ENCODE measurements at places on chromosomes 11 and 22.

DNA sequence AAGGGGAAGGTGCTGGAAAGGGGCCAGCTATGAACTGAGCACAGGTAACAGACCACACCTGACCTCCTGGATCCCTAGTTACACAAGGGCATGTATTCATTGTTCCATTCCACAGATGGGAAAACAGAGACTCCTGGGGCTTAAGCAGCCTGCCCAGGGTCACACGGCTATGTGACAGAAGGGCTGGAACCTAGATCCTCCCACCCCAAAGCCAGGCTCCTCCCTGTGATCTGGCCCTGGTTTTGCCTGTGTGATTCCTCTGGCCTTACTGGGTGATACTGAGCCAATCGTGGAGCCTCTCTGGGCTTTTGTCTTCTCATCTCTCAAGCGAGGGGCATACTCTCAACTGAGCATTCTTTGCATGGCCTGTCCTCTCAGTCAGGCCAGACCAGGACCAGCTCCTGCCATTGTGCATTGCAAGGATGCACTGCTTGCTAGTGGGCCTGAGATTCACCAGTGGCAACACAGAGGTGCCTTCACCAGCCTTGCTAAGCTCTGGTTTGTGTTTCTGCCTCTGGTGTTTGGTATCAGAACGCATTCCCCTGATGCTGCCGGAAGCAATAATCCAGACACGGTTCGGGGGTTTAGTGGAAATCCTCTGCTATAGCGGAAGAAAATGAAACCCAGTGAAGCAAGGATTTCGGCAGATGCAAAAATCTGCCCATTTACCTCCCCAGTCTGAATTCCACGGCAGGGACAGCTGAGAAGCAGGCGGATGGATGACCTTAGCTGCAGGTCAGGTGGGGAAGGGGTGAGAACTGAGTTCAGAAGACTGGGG is 226.6 kb downstream of the ST3GAL4 start:
- DNase-seq, result no peak

GRCh38 chr11:134994431-134994830 is 582.4 kb upstream of the B3GAT1 start:
- DNase-seq, result no peak

- no peak for DNase-seq
Observed at GRCh38 chr11:79066456-79067351, 374.1 kb downstream of the TENM4 start.

GRCh38 chr11:94635072-94635471 is 67.9 kb downstream of the PIWIL4 start:
- DNase-seq, result no peak

- no peak for DNase-seq
Observed at GRCh38 chr11:124454552-124454951, 9.1 kb upstream of the OR8B8 start.

- DNase-seq, result no peak
Observed at GRCh38 chr11:64526795-64527194, 64.2 kb upstream of the SLC22A12 start.

DNA sequence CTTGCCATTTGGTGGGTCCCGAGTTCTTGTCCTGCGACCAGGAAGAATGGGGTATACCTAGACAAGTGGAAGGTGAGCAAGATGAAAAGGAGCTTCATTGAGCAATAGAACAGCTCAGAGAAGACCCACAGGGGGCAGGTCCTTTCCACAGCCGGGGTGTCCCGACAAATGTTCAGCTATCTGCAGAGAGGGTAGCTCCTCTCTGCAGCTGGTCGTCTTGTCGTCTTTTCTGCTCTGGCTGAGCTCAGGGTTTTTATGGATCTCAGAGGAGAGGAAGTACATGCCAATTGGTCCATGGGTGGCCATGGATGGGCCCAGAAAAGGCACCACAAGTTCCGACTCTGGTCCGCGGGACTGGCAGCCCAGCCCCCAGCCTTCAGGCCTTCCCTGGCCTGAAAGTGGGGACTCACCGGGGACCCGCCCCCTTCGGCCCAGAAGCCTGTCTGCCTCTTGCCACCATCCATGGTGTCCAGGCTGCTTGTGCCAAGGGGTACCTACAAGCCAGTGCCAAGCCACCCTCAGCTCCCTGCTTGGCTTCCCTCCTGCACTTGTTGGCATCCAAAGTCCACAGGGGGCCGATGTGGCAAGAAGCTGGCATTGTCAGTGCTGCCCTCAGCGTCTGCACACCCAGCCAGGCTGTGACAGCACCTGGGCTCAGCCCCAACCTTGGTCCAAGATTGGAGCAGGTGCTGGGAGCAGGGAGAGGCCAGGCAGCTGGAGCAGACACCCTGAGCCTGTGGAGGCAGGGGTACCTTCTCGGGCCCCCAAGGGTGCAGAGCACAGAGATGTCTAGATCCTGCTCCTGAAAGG is 438.9 kb downstream of the TBC1D22A start:
- DNase-seq, result no peak

- no peak for DNase-seq
Observed at GRCh38 chr11:70583781-70584218, 185.5 kb downstream of the CTTN start.

DNA sequence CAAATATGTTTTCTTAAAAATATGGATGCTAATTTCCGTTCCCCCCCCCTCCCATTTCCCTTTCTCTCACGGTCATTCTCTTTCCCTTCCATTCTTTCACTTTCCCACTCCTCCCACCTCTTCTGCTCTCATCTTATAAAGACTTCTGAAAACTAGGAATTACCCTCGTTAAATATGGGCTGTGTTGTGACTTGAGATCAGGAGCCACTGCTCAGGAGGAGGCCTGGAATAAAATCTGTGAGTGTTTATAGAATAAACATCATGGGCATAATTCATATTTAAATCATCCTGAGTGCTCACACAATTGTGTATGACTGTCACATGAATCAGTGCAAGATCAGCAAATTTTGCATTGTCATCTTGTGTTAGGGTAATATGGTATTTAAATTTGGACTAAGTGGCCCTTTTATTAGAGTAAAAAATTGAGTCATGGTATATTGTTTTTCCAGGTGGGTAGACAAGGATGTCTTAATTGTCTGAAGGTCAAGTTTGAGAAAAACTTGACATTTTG is 208.0 kb downstream of the DDX10 start:
- DNase-seq, result no peak

DNA sequence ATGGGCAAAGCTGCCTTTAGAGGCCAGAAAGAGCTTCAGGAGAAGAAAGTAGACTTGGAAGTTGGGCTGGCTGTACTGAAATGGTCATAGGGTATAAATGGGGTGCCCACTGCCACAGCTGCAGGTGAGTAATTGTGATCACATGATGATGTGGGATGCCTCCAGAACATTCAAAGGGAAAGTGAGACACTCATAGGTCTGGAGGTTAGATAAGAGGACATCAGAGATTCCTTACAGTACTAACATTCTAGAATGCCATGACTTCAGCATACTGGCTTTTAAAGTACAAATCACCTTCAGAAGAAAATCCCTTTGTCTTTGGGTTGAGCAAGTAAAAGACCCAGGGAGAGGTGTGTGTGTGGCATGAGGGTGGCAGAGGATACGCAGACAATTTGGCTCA is 419.2 kb downstream of the TENM4 start:
- no peak for DNase-seq

GRCh38 chr11:69354545-69354897 is 60.6 kb downstream of the MYEOV start:
- DNase-seq, result no peak

DNA sequence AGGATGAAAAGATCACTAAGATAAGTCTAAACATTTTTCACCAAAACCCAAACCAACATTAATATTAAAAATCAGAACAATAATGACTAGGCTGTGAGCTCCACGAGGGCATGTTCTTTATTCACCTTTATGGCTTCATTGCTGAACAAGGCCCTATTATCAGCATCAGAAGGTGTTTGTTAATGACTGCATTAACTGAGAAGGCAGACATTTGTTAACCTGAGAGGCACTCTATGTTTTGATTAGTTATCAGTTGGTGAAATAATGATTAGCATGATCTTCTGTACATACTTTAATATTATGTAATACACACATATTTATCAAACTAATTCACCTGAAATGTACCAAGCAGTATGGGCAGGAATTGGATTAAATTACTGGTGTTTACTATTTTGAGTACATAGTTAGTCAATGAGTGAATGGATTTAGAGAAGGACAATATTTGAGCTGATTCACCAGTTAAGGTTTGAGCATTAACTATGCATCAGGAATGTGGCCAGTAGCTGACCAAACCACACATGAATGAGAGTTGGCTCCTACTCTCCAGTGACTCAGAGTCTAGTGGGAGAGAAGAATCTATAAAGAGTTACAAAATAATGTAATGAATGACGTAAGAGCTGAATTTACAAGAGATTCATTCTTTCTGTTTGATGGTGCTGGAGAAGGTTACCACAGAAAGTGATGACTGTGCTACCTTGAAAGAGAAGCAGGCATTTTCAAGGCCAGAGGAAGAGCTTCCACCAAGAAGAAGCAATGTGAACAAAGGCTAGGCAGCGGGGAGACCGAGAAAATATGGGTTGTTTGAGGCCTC is 6.7 kb downstream of the IL18 start:
- DNase-seq, result no peak

DNA sequence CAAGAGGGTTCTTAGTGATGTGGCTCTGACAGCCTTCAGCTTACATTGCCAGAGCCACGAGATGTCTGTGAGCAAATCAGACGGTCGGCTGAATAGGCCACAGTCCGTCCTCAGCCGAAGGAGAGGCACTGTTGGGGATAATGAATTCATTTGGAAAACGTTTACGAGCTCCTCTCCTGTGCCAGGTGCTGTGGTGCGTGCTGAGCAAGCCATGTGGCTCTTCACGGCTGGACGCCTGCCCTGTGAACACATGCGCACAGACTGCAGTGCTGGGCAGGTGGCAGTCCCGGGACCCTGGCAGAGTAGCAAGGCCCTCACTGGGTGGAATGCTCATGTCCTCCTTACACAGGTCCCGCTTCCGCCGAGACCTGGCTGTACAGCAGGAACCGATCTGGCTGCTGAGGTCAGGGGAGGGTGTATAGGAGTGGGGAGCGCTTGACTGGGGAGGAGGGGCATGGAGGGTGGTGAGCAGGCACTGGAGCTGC is 6.8 kb downstream of the TBC1D22A start:
- DNase-seq, result peak; percentile 96

- no peak for DNase-seq
Observed at GRCh38 chr11:24375931-24376330, 120.9 kb upstream of the LUZP2 start.

DNA sequence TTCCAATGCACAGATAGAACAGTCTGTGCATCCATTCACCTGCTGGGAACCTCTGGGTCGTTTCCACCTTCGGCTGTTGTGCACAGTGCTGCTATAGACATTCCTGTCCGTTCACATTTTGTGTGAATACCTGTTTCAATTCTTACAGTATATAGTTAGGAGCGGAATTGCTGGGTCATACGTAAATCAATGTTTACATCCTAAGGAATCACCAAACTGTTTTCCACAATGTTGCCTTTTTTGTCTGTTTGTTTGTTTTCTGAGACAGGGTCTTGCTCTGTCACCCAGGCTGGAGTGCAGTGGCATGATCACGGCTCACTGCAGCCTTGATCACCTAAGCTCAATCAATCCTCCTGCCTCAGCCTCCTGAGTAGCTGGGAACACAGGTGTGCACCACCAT is 158.3 kb downstream of the CRYBB2 start:
- no peak for DNase-seq

DNA sequence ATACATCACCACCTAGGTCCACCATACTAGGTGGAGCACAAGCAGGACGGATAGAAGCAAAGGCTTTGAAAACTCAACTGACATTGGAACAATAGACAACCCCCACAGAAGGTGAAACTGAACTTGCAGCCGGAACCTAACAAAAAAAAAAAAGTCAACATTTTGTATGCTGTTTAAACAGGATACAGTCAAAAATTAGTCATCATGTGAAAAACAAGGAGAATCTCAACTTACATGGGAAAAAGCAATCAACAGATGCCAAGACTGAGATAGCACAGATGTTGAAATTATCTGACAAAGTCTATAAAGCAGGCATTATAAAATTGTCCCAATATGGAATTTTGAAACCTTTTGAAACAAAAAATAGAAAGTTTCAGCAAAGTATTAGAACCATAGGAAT is 123.8 kb downstream of the RAB38 start:
- DNase-seq, result no peak

- no peak for DNase-seq
Observed at GRCh38 chr11:57379732-57380131, 1.2 kb downstream of the PRG3 start.

DNA sequence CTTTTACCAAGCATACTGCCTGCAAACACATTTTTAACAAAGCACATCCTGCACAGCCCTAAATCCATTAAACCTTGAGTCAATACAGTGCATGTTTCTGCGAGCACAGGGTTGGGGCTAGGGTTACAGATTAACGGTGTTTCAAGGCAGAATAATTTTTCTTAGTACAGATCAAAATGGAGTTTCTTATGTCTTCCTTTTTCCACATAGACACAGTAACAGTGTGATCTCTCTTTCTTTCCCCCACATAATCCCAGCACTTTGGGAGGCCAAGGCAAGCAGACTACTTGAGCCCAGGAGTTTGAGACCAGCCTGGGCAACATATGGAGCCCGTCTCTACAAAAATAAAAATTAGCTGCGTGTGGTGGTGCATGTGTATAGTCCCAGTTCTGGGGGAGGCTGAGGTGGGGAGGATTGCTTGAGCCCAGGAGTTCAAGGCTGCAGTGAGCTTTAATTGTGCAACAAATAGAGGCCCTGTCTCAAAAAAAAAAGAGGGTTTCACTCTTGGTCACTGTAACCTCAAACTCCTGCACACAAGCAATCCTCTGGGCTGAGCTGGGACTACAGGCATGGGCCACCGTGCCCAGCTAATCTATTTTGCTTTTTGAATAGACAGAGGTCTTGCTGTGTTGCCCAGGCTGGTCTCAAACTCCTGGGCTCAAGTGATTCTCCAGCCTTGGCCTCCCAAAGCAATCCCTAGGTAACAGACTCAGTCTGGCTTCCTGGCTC is 19.7 kb upstream of the SLC3A2 start:
- no peak for DNase-seq

GRCh38 chr11:122025757-122026156 is 90.3 kb downstream of the BLID start:
- no peak for DNase-seq

DNA sequence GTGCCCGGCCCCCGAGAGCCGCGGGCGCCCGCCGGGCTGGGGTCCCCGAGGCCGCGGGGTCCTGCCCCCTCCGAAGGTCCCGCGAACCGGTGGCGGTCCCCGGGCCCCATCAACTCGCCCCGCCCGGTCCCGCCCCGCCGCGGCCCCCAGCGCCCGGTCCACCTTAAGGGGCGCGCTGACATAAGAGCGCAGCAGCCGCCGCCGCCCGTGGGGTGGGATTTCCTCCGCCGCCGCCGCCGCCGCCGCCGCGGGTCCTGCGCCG is at the start of gene ZDHHC8:
Gene ZDHHC8, plus strand, starts transcription at position 208 of the 262 bp plus-strand sequence. CDS start 144 bp downstream, outside the sequence.
- no peak for DNase-seq

GRCh38 chr22:49306632-49307480 is 520.8 kb downstream of the BRD1 start:
- DNase-seq, result no peak

GRCh38 chr22:49657275-49657973 is 170.2 kb downstream of the BRD1 start:
- DNase-seq, result no peak
